ENCODE measurements at places on chromosomes 3 and 15. TPM values are rescaled to one million over a fixed set of nuclear protein-coding genes. Genes with fewer than 3 reads are reported as not detected.

DNA sequence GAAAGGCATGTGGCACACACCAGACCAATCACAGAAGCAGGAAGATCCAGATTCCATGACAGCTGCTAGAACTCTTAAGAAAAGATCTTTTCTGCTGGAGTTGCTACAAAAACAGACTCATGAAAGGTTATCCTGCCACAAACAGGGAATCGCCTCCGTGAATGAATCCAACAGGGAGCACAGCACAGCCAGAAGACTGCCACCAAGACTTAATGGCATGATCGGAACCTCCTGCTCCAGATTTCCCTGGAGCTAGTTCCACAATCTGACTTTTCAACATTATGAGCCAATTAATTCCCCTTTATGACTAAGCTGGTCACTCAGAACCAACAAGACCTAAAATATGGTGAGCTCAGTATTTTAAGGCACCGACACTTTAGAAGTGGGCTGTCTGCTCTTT lies 232.5 kb downstream of the FOXP1 start:
- DNase-seq = no peak

- no peak for DNase-seq
Observed at GRCh38 chr3:163384383-163384782, 1693.9 kb downstream of the SI start.

DNA sequence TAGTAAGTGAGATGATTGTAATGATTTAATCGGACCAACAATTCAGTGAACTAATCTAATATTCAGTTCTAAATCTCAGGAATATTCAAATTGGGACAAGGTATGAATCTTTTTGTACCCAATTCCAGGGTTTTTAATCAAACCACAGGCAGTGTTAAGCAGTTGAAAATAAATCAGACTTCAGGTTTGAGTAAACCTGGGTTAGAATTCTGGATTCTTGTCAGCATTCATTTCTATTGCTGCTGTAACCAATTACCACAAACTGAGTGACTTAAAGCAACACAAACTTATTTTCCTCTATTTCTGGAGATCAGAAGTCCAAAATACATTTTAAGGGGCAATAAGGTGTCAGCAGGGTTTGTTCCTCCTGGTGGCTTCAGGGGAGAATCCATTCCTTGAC lies 208.4 kb upstream of the ZPLD1 start:
- no peak for DNase-seq

DNA sequence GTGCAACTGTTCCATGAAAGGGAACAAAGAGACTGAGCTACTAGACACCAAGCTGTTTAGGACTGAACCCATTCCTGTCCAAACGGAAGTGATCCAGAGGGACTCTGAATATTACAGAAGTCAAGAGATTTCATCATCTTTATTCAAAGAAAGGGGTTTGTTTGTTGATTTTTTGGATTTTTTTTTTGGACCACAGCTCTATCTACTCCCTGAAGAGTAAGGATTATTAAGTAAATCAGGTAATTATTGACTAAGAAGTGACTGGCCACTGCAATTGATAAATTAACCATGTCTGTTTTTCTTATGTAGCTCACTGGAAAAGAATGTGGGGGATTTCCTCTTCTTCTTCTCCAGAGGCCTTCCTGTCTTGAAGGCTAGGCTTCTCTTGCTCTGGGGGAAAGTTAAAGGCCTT lies 146.6 kb upstream of the TPM1 start:
- DNase-seq = no peak

DNA sequence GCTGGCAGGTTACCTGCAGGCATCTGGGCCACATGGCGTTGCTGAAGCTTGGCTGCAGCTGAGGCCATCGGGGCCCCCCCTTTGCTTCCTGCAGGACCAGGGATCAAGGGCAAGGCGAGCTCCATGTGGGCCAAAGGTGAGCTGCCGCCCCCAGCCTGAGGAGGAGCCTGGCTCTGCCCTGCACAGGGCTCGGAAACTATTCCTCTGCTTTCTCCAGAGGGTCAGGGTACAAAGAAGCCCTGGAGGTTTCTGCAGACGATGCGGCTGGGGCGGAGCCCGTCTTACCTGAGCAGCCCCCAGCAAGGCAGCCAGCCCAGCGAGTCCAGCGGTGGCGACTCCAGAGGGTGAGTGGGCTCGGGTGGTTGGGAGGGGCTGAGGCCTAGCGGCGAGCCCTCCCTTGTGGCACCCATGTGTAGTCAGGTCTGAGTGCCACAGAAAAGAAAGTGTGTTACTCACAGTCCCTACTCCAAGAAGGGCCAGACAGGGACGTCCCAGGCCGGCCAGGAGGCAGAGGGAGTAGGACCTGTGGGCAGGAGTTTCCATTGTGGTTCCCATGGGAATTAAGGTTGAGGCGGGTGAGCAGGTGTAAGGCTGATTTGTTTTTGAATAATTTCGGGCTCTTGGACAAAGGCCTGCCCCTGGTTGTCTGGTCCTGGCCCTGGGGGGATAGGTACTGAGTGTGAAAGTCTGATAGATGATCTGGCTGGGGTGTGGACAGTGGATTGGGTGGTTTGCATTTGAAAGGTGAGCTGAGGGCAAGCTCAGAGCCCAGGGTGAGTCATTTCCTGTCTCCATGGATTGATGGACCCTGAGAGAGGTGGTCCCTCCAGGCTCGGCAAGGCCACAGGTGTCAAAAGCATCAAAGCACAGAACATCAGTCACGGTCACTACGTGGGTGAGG lies 25.4 kb downstream of the CFAP100 start:
- DNase-seq = no peak

Gene GRAMD2A
- total RNA-seq = 2.5 TPM

DNA sequence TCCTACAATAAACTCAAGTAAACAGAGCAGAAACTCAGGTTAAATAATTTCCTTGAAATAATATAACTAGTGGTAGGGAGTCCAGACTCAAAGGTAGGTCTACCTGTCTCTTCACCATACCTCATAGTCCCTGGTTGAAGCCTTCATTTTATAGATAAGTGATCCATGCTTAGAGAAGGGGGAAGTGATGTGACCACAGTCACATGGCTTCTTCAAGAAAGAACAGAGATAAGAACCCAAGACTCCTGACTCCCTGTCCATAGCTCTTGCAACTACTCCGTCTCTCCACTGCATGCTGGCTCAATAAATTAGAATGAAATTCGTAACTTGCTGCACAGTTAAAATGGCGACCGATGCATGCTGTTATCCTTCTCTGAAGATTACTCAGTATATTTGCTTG lies 11.0 kb upstream of the C15orf61 start:
- no peak for DNase-seq

- no peak for DNase-seq
Observed at GRCh38 chr15:49085696-49086459, 39.6 kb upstream of the SECISBP2L start.

Gene CASR
- total RNA-seq = 0.36 TPM

- peak; percentile 58 for DNase-seq
Observed at GRCh38 chr15:45653702-45654424, 19.0 kb downstream of the SQOR start.

DNA sequence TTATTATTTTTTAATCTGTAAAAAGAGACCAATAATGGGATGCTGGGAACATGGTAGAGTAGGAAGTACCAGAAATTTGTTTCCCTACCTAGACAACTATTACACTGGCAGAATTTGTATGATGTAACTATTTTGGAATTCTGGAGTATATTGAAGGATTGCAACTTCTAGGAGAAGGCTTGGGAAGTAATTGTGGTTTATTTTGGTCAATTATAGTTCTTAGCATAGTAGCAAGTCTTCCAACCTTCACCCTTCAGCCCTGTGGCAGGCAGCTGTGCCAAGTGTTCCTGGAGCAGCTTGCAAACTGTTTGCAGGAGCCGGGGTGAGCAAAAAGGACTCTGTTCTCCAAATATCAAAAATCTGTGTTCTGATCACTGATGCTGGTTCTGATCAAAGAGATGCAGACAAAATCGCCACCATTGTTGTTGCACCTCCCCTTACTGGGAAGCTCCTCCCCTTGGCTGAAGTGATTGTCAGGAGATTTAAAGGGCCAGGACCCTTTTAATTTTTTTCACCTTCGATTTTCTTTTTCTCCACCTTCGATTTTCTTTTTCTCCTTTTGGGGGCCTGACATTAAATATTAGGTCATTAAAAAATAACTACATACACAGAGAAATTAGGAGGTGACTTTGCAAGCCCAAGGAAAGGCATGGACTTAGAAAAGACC lies 363.3 kb downstream of the SLC9A9 start:
- no peak for DNase-seq

- no peak for DNase-seq
Observed at GRCh38 chr15:56251315-56252095, 7.8 kb upstream of the RFX7 start.

Gene NPAP1
- total RNA-seq = not detected

DNA sequence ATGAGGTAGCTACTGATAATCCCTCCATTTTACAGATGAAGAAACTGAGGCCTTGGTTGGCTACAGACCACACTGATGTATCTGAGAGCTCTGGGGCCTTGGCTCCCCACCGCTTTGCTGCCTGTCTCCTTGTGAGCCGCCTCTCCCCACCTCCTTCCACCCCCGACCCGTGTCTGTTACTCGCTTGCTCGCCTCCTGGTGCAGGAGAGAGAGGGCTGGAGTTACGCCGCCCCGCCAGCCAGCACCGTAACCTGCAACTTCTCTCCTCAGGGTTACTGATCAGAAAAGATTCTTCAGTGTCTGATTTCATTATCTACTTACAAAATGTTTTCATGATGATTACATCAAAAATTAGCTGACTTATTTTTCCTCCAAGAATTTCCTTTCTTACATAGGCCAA lies 34.1 kb downstream of the TM2D3 start:
- DNase-seq = no peak

- DNase-seq = no peak
Observed at GRCh38 chr15:72797834-72798233, 14.3 kb upstream of the ADPGK start.

Gene MUC13
- 923 TPM for total RNA-seq

Gene CXCR6
- total RNA-seq = 1.7 TPM

GRCh38 chr3:49668861-49669260 lies 5.3 kb upstream of the APEH start:
- DNase-seq = no peak

DNA sequence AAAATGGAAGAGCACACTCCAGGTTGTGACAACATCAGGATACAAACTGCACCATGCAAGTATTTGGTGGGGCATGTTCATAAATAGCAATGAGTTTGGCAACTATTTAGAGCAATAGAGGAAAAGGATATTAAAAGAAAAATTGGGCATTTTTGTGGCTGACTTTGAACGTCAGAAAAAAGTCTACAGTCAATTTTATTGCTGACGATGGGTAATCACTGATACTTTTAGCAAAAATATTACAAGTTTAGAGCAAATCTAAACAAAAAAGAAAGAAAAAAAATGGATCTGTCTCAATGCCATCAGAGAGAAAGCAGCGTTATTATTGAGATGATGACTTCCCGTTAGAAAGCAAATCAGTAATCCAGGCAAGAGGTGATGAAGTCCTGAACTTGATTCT lies 65.2 kb downstream of the CGGBP1 start:
- no peak for DNase-seq

Gene GOLGA8K
- 1.2 TPM for total RNA-seq

Gene RFX7
- total RNA-seq = 12.1 TPM

Gene RTP4
- 6.4 TPM for total RNA-seq
